Chondrocyte (in vitro differentiated cells): ENCODE measurements at places on chromosomes 2 and 18. TPM values are rescaled to one million over a fixed set of nuclear protein-coding genes. Genes with fewer than 3 reads are reported as not detected.
A peak's percentile ranks its signal among the peaks of the same experiment; 100 is the strongest.

Gene AQP4
- total RNA-seq = not detected in 3 replicates

GRCh38 chr18:79975985-79976680, 11.7 kb downstream of the HSBP1L1 start:
- DNase-seq = no peak

DNA sequence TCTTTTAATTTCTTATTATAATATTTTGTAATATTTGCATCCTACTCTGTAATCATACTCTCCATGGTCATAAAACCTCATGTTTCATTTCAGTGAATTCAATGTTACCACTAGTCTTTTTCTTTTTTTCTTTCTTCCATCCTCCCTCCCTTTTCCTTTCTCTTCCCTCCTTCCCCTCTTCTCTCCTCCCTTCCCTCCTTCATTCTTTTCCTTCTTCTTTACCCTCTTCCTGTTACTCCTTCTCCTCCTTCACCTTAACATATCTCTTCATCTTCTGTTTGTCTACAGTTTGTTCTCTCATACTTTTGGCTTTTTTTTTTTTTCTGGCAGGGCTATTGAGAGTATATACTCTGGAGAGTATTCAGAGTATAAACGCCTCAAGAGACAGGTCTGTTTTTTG, 491.6 kb upstream of the ID2 start:
- no peak for DNase-seq

Gene GAL3ST2
- total RNA-seq = 0.52 to 1.3 TPM in 2 of 3 replicates, not detected in the other

GRCh38 chr2:95275151-95275515, 884 bp downstream of the PROM2 start:
- DNase-seq = peak; percentile 36

DNA sequence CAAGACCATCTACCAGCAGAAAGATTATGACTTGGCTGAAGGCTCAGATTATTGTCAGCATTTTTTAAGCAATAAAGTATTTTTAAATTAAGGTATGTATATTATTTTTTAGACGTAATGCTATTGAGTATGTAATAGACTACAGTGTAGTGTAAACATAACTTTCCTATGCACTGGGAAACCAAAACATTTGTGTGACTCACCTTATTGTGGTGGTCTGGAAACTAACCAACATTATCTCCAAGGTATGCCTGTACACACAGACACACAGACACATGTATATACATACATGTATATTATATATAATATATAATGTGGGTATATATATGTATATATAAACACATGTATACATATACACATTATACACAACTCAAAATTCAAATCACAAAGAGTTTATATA, 9.1 kb upstream of the TMEFF2 start:
- no peak for DNase-seq

DNA sequence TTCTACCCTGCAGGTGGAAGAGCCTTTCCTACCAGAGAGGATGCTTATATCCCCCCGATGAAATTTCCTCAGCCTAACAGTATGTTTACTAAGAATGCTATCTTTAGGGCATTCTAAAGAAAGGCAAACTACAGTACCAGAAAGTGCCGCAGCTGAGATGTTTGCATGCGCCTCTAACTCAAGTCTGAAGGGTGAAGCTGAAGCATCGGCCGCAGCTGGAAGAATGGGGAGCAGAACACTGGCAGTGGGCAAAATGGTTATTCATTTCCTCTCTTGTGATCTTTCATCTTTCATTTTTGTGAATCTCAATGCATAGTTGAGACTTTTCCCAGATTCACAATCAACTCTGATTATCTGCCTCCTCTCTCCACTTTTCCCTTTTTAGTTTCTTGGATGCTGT, 648.2 kb upstream of the ZEB2 start:
- no peak for DNase-seq

GRCh38 chr2:121326628-121327027, 41.6 kb upstream of the TFCP2L1 start:
- DNase-seq = no peak

- DNase-seq = no peak
Observed at GRCh38 chr2:55772109-55772980, 78.7 kb upstream of the PNPT1 start.

DNA sequence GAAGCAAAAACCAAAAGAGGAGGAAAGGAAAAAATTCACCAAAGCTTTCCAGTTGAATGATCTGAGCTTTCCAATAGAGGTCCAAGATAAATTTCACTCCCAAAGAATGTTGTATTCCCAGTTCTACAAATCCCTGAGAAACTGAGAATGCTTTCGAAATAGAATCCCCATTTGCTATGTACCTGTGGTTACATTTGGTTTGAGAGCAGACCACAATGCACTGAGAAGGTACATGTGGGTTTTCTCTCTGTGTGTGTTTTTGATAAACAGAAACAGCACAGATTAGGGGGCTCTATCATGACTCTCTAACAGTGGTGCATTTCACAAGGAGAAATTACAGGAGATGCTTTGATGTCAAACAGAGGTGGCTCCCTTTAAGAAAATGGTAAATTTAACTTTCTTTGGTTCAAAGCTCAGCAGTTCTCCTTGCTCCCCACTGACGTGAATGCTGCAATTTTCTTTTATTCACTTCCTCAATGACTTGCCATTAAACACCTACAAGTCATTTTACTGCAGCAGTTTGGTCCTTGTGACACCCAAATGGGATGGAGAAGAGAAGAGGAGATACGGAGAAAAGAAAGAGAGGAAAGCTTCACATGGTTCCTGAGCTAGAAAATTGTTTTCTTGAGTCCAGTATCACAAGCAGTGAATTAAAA, 108.7 kb downstream of the EPHA4 start:
- DNase-seq = no peak

DNA sequence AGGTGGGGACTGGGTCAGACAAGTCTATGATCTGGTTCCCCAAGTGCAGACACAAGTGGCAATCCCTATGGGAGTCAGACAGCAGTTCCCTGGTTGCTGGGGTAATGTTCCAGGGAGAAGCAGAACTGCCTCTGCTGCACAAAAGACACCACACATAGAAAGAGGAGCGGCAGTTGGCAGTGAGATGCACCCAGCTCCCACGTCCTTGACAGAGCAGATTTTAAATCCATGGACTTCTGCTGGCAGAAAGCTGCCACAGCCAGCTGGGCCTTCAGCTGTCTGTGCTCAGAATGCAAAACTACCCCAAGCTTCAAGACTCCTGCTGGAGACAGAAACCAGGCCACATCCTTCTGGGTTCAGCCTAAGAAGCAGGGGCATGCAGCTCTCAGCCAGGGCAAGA, 147.2 kb downstream of the ETAA1 start:
- no peak for DNase-seq

DNA sequence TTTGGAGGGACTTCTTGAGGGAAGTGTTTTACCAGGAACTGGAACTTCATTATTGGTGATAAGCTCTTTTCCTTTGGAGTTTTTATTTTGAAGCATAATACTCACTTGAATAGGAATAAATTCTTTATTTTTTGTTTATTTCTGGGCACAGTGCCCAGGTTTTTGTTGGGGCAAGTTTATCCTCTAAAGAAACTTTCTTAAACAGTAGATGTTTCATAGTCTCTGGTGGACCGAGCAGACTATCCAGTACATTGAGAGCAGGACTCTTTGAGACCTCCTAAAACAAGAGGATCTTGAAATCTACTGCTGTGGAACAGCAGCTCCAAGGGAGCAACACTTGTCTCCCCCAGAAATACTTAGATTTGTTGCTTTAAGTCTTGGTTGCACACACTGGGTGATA, 109.4 kb downstream of the PARD3B start:
- DNase-seq = no peak

DNA sequence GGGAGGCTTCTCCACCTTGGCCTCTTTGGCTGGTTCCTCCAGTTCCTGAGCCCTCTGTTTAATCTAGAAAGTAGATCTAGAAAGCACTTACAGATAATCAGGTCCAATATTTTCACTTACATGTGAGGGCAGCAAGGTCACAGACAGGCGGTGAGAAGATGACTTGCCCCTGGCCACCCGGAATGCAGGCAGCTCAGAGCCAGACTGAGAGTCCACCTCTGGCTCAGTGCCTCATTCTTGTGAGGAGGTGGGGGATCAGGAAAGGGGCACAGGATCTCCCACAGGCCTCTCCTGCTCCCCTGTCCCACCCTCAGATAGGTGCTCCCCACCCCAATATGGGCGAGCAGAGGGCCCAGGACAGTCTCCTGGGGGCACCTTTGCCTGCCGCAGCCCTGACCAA, 5.8 kb downstream of the WNT6 start:
- DNase-seq = peak; percentile 43

DNA sequence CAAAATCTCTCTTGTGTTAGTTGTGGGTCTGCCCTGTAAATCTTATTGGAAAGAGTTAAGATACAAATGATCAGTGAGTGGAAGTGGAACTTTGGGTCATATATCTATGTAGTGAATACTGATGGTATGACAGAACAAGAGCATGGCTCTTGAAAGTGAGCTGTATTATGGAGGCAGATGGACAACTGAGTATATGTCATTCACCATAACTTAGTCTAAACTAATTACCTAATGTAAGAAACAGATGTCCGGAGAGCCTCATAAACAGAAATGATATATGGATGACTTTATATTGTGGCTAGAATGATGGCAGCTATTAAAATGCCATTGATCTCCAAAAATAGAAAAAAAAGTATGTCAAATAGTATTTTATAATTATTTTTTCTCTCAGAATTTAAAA, 72.4 kb downstream of the FASTKD2 start:
- DNase-seq = no peak

DNA sequence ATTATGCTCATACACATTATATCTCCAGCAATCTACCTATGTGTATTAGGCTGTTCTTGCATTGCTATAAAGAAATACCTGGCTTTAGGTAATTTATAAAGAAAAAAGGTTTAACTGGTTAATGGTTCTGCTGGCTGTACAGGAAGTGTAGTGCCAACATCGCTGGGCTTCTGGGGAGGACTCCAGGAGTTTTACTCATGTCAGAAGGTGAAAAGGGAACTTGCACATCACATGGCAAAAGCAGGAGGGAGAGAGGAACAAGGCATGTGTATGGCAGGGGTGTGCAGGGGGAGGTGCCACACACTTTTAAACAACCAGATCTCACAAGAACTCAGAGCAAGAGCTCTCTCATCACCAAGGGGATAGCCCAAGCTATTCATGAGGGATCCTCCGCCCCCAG, 715.4 kb upstream of the ZEB2 start:
- DNase-seq = no peak

- DNase-seq = no peak
Observed at GRCh38 chr2:44429034-44429433, 67.3 kb downstream of the CAMKMT start.

DNA sequence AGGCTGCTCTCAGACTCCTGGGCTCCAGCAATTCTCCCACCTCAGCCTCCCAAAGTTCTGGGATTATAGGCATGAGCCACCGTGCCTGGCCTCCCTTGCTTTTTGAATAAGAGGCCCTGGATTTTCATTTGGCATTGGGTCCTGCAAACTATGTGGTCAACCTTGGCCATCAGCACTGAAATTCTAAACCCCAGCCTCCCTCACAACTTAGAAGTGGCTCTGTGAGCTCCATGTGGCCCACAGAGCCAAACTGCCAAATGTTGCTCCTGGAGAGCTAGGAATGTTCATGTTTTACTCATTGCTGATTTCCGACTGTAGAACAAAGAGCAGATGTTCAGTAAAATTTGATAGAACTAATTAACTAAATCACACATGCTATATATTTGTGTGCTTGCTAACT, 210.6 kb upstream of the AGAP1 start:
- no peak for DNase-seq

DNA sequence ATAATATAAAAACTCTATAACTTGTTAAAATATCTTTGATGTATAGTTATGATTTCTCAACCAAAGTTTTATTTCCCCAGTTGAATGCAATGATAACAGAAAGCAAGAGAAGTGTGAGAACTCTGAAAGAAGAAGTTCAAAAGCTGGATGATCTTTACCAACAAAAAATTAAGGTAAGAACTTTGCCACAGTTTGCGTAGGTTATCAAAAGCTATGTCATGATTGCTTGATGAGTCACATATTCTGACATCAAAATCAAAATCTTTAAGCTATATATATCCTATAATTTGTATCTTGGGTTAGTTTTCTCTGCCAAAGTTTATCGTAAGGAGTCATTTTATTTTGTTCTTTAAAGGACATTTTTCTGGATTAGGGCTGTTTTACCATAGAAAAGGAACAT, 35.0 kb downstream of the NDC80 start:
- DNase-seq = no peak

Gene ELMOD3
- 14.3 to 20.0 TPM (median 15.2 TPM) in 3 replicates for total RNA-seq

GRCh38 chr2:64234150-64234549, 89.9 kb upstream of the PELI1 start:
- DNase-seq = no peak

Gene PDE11A
- total RNA-seq = 2.1 to 6.8 TPM (median 2.4 TPM) in 3 replicates

DNA sequence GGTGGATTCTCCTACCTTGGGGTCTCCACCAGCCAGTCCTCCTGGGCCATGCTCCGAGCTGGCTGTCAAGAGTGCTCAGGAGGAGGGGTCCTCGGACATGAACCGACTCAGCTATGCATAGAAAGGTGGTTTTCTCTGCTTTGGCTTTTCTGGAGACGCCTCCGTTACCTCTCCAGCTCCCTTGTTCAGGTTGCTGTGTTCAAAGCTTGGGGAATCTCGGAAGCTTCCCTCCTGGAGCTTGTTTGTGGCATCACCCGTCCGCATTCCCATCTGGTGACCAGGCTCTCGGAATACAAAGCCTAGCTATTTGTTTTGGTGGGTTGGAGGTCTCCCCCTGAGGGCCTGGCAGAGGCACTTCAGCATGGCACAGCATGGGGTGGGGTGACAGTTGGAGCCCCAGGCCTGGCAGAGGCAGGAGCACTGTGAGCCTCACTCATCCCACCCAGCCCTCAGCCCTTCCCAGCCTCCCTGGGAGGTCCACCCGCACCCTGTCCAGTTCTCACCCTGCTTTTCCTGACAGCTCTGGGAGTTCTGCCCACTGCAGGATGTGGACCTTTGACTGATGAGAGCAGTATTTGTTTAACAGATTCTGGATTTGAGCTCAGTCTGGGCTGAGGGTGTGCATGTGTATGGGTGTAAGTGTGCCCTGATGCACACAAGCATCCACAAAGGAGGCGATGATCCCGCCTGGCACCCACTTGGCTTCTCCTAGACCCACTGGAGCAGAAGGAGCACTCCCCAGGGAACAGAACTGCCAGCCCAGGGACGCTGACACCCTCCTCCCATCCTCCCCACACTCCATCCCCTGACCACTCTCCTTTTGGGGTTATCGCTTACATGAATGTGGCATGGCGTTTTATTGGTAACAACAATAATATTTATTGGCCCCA, 107.3 kb upstream of the HS6ST1 start:
- DNase-seq = peak; percentile 59

Gene DNAH7
- 0.03 to 0.70 TPM (median 0.20 TPM) in 3 replicates for total RNA-seq

DNA sequence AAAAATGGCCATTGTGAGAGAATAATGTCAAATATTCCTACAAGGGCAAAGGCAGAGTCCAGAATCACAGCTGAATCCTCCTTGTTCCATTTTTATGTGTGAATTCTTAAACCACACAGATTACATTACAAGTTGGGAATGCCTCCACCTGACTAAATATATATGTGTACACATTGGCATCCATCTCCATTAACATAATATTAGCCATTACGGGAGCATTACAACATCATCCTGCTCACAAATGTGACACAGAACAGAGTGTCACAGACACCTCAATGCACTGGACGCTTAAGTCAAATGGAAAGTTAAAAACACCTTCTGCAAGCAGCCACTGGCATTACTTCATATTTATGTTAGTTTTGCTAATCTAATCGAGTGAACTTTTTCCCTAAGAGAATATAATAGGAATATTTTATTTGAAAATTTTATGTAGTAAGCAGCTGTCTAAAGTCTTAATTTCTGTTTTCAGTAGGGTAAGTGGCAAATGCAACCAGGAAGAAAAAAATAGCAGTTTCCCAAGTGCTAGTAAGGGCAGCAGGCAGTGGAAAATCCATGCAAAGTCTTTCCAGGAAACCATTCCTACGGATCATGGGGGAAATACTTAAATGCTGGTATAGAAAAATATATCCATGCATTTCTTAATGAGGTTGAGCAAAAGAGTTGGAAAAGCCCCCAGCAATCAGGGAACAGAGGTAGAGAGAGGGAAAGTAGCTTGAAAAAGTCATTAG, 255.6 kb downstream of the OSR1 start:
- DNase-seq = no peak
